ENCODE measurements at places on chromosomes 5 and 9.

DNA sequence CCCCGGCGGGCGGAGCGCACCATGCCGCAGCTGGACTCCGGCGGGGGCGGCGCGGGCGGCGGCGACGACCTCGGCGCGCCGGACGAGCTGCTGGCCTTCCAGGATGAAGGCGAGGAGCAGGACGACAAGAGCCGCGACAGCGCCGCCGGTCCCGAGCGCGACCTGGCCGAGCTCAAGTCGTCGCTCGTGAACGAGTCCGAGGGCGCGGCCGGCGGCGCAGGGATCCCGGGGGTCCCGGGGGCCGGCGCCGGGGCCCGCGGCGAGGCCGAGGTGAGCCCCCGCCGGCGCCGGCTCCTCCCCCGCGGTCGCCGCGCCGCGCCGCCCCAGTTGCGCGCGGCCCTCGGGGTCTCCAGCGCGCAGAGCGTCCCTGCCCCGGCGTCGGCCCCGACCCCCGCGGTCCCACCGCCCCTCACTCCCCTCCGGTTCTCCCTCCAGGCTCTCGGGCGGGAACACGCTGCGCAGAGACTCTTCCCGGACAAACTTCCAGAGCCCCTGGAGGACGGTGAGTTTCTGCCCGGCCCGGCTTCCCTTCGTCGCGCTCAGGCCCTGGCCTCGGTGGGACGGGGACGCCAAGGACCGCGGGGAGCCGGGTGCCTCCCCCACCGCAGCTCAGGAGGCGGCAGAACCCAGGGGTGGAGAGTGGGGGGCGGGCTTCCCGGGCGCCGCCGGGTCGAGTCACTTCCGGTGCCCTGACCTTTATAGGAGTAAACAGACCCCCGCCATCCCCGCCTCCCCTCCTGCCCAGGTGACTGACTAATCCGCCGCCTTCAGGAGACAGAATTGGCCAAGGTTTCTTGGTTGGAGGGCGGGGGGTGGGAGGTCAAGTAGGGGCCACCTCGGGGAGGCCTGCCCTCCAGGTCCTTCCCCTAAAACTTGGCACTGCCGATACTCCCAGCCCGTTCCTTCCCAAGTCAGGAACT, 665 bp downstream of the TCF7 start:
- DNase-seq = no peak

- DNase-seq = no peak
Measured at GRCh38 chr9:133483611-133484010, 4.7 kb upstream of the SLC2A6 start.

DNA sequence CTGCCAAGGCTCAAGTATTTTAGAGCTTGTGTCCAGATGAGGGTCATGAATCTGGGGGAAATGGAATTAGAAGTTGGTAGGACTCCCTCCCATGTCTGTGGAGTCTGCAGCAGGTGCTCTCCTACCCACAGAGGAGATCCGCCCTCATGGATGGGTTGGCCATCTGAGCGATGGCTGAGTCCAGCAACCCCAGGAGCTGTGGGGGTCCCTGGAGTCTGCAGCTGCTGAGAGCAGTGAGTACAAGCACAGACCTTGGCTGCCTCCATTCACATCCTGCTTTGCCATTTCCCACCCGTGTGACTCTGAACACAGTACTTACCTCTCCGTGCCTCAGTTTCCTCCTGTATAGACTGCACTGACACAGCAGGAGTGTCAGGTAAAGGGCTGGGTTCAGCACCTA, 25.8 kb upstream of the SYNPO start:
- DNase-seq = no peak

- DNase-seq = no peak
Measured at GRCh38 chr9:121443981-121444380, 55.7 kb downstream of the GGTA1 start.

DNA sequence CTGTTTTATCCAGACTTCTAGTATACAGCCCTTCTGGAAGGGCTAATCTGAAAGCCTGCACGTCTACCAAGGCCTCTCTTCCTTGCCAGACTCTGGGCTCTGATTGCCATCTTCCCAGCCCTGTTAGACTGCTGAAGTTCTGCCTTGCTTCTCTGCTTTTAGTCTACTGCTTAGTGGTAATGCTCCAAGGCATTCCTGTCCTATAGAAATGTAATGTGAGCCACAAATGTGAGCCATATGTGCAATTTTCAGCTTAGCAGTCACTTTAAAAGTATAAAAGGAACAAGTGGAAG, 32.1 kb downstream of the WNK2 start:
- DNase-seq = no peak

- no peak for DNase-seq
Measured at GRCh38 chr5:98308231-98308630, 465.2 kb upstream of the RGMB start.

DNA sequence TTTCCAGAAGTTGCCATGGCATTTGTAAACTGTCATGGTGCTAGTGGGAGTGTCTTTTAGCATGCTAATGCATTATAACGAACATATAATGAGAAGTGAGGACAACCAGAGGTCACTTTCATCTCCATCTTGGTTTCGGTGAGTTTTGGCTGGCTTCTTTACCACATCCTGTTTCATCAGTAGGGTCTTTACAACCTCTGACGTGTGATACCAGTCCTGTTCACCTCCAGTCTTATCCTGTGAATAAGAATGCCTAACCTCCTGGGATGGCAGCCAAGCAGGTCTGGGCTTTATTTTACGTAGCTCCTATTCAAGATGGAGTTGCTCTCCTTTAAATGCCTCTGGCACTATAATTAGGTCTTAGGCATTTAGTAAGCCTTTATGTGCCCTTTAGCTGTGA, 20.4 kb upstream of the RFK start:
- DNase-seq = no peak

Data from NCI-H1436 (cell line).